B cell (primary cell): ENCODE measurements at places on chromosomes 5 and 9. TPM values are rescaled to one million over a fixed set of nuclear protein-coding genes. Genes with fewer than 3 reads are reported as not detected.

DNA sequence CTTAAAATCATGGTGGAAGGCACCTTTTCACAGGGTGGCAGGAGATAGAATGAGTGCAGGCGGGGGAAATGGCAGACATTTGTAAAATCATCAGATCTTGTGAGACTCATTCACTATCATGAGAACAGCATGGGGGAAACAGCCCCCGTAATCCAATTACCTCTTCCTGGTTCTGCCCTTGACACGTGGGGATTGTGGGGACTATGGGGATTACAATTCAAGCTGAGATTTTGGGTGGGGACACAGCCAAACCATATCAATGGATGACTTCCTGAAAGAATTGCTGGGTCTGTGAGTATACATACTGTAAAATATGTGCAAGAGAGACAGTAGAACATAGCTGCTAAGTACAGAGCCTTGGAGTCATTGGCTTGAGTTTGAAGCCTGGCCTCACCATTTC, 47.0 kb downstream of the KIAA1958 start:
- no peak for DNase-seq

DNA sequence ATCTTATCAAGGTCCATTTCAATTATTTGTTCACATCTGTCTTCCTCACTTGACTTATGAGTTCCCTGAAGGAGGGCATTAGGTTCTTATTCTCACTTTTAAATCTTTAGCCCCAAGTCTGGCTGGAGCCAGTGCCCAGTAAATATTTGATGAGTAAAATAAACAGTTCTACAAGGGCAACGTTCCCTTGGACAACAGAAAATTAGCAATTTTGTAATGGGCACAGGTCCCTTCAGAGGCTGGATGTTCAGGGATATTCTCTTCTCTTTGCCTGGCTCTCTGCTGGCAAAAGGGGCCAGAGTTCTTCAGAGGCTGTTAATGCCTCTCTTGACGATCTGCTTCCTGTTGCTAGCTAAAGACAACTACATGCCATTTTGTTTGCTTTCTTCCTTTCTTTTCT, 149.7 kb downstream of the SEMA6A start:
- no peak for DNase-seq

- peak; percentile 20 for DNase-seq
Observed at GRCh38 chr5:133746834-133747233, 134.5 kb upstream of the FSTL4 start.

GRCh38 chr5:138102454-138103318, 18.9 kb downstream of the WNT8A start:
- peak; percentile 69 for DNase-seq

GRCh38 chr5:74167930-74168315, 472.6 kb downstream of the ENC1 start:
- DNase-seq, result no peak

- DNase-seq, result no peak
Observed at GRCh38 chr5:102771435-102771834, 16.3 kb downstream of the PAM start.

DNA sequence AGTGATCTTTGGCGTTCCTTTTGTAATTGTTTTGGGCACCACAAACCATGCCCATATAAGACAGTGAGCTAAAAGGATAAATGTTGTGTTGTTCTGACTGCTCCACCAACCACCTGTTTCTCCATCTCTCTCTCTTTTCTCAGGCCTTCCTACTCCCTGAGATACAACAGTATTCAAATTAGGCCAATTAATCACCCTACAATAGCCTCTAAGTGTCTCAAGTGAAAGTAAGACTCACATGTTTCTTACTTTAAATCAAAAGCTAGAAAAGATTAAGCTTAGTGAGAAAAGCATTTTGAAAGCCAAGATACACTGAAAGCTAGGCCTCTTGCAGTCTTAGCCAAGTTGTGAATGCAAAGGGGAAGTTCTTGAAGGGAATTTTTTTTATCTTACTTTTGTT, 268.8 kb upstream of the NREP start:
- DNase-seq, result no peak

GRCh38 chr5:110865400-110866094, 126.7 kb downstream of the SLC25A46 start:
- DNase-seq, result no peak

DNA sequence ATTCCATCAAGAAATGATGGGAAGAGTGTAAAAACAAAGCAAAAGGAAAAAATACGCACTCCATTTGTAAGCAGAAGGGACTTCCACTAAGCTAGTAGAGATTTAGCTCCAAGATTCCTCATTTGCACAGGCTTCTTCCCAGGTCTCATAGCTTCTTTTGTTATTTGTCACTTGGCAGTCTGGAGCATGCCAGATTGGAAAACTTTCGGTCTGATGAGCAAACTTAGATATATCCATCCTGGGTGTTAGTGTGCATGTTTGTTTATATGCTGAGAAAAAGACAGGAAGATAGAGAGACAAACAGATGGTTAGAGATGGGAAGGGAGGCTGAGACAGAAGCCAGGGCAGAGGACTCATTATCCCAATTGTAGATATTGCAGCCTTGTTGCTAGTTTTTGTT, 1644.5 kb upstream of the NUDT12 start:
- no peak for DNase-seq

DNA sequence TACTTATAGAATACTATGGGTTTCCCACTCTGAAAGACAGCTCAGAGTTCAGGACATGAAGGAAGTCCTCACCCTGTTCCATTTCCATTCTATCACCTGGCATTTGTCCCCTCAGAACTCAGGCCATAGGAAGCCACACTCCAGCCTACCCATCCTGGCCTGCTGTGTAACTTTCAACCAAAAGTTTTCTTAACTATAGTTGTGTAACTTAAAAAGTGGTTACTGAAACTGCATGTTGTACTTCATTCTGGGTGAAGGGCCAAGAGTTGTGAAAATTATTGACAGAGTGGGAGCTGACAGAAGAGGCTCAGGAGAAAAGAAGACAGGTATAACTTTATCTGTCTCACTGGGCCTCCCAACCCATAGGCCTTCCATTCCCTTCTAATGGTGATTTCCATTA, 212.5 kb downstream of the RAB3C start:
- no peak for DNase-seq

GRCh38 chr5:31359839-31360238, 166.4 kb downstream of the CDH6 start:
- no peak for DNase-seq

DNA sequence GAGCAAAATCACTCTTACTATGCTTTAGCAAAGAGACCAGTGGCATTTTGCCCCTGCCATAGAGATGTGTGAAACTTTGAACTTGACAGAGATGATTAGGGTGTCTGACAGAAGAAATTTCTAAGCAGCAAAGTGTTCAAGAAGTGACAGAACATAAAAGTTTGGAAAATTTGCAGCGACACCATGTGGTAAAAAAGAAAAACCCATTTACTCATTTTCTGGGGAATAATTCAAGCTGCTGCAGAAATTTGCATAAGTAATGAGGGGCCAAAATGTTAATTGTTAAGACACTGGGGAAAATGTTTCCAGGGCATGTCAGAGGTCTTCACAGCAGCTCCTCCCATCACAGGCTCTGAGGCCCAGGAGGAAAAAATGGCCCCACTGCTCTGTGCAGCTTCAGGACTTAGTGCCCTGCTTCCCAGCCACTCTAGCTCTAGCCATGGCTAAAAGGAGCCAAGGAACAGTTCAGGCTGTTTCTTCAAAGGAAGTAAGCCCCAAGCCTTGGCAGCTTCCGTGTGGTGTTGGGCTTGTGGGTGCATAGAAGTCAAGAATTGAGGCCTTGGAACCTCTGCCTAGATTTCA, 6.1 kb upstream of the AP3B1 start:
- DNase-seq, result peak; percentile 38

Gene NUTM2G
- not detected in 2 replicates for polyA plus RNA-seq

Gene COL27A1
- polyA plus RNA-seq, result 0.16 and 0.59 TPM in 2 replicates

Gene TMEM252
- polyA plus RNA-seq, result 0.10 TPM in 1 of 2 replicates, not detected in the other

Gene DDX4
- 0.07 TPM in 1 of 2 replicates, not detected in the other for polyA plus RNA-seq

Gene ECSCR
- not detected in 2 replicates for polyA plus RNA-seq

Gene CAMK4
- polyA plus RNA-seq, result 0.78 and 2.6 TPM in 2 replicates

Gene PCDHGA6
- polyA plus RNA-seq, result 0.33 and 0.78 TPM in 2 replicates

Gene LCP2
- polyA plus RNA-seq, result 11.7 TPM in 2 replicates

Gene PCDHB13
- not detected in 2 replicates for polyA plus RNA-seq
